ENCODE measurements at places on chromosomes 2 and 18. TPM values are rescaled to one million over a fixed set of nuclear protein-coding genes. Genes with fewer than 3 reads are reported as not detected.

DNA sequence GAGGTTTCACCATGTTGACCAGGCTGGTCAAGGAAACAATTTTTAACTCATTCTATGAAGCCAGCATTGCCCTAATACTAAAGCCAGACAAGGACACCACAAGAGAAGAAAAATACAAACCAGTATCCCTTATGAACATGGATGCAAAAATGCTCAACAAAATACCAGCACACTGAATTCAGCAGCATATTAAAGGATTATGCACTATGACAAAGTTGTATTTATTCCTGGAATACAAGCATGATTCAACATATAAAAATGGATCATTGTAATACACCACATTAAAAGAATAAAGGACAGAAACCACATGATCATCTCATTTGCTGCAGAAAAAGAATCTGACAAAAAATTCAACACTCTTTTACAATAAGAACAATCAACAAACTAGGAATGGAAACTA, 138.7 kb downstream of the RAB3GAP1 start:
- no peak for DNase-seq

GRCh38 chr18:36348971-36349417, 51.5 kb downstream of the FHOD3 start:
- DNase-seq, result no peak

DNA sequence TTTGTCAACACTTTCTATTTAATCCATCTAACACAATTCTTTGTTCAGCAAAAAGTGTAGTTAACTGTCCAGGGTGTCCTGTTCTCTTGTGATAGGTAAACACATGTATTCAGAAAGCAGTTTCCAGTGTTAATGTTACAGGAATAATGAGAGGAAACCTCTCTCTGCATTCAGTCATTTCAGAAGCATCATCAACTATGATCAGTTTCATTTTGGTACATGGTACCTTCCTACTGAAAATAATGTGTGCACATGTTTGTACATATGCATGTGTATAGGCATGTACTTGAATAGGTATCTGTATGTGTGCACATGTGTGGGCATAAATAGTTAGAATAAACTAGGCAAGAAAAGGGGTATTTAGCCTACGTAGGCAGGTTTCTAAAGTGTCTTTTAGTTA, 16.6 kb downstream of the EFEMP1 start:
- DNase-seq, result no peak

GRCh38 chr2:61538920-61539520, 864 bp upstream of the XPO1 start:
- DNase-seq, result peak; percentile 58

DNA sequence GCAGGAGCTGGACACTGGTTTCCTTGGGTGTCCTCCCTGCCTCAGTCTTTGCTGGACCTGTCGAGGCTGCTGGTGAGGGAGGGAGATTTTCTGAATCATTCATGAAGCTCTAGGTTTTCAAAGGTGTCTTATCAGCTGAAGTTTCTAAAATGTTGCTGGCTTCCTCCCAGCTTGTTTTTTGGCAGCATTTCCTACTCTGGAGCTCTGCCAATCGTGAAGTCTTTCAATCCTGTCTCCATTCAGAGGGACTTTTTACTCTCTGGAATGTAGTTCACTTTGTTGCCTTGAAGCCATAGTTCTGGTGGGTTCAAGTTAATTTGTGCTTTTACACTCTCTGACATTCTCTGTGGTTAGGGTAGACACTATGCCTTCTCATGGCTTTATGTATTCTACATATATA, 23.9 kb downstream of the SNTG2 start:
- no peak for DNase-seq

Gene RAB27B
- 0.30 TPM for polyA plus RNA-seq

Gene CYP27A1
- polyA plus RNA-seq, result 25.4 TPM

Gene SETBP1
- polyA plus RNA-seq, result 19.5 TPM

Gene SLC9A4
- polyA plus RNA-seq, result not detected
